Hepatocyte (in vitro differentiated cells): ENCODE measurements at places on chromosomes 2 and 18. TPM values are rescaled to one million over a fixed set of nuclear protein-coding genes. Genes with fewer than 3 reads are reported as not detected.

DNA sequence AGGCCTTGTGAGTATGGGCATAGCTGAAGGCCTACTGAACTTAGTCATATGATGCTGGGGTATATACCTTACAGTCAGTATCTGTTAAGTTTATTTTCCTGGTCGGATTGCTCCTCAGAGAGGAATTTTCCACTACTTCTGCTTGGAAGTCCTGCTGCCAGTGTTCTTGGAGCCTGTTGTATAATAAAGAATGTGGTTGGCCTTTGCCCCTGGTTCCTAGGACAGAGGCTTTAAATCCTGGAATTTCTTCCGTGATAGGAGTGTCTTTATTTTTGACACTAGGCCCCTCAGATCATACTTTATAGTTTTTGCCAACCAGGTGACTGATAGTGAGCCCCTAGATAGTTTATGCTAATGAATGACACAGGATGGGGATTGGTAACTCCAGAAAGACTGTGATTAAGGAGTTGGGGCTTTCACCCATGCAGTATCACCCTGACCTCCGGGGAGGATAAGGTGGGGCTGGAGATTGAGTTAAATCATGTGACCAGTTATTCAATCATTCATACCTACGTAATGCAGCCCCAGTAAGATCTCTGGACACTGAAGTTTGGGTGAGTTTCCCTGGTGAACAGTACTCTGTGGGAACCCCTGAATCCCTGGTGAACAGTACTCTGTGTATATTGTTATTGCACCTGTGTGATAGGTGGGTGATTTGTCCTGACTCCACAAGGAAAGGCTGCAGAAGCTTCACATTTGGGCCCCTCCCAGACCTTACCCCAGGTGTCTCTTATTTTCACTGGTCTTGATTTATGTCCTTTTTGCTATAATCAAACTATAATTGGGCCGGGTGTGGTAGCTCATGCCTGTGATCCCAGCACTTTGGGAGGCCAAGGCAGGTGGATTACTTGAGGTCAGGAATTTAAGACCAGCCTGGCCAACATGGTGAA is 56.9 kb downstream of the COMMD1 start:
- peak; percentile 44 for DNase-seq

- no peak for DNase-seq
These were observed 6.7 kb downstream of the ANKAR start for GRCh38 chr2:189681203-189681602.

DNA sequence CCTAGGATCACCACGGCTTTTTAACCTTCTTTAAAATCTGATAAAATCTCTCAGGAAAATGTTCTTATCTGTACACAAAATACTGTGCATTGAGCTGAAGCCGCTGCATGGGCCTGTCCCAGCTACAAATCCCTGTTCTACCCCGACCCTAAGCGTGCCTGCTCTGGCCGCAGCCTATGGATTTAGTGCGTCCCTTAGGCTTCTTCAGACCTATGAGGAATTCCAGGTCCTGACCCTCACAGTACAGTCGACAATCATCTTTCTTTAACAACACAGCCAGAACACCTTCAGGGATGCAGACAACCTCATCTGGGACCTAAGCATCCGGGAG is 477 bp upstream of the WDCP start:
- DNase-seq: no peak

GRCh38 chr18:9854801-9855676 is 30.7 kb upstream of the TXNDC2 start:
- peak; percentile 23 for DNase-seq

DNA sequence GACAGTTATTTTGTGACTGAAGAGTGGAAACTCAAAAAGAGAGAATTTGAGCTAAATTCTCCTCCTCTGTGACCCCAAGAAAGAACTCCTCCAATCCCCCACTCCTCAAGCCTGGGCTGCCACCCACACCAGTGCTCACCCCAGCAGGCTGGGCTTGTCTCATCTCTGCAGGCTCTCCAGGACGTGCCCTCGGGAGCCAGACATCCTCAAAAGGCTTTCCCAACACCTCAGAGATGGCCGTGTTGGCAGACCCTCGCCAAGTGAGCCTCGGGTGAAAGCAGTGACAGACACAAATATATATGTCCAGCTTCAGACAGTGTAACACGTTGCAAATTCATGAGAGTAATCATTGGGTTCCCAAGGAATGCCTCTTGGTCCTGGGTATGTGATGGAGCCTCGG is 377.7 kb upstream of the SALL3 start:
- DNase-seq: no peak

DNA sequence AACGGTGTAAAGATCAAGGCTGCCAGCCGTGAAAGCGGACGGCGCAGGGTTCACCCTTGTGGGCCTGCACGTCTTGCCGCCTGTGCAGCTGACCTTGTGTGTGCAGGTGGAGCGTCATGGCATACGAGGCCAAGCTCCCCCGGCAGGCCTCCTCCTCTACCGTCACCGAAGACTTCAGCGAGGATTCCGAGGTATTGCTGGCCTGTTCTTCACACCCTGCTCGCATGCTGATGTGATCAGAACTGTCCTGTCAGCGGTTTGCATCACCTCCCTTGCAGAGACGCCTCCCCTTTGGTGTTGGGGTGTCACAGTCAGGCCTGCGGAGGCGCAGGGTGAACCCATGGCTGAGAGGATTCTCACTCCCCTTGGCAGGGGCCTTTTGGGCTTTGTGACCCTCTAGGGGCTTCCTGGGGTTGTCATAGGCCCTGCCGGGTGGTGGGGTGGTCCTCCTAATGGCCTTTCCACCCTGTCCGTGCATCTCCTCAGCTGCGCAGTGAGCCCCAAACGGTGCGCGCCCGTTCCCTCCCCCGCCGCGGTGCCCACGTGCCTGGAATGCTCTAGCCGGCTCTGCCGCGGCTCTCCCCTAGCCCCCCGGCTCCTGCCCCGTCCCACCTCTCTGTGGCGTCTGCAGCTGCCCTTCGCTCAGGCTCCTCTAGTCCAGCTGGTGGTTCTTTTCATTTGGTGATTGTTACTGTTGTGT is 92.5 kb downstream of the DGKD start:
- DNase-seq: no peak

- DNase-seq: no peak
These were observed 227.2 kb upstream of the HS6ST1 start for GRCh38 chr2:128545829-128546228.

DNA sequence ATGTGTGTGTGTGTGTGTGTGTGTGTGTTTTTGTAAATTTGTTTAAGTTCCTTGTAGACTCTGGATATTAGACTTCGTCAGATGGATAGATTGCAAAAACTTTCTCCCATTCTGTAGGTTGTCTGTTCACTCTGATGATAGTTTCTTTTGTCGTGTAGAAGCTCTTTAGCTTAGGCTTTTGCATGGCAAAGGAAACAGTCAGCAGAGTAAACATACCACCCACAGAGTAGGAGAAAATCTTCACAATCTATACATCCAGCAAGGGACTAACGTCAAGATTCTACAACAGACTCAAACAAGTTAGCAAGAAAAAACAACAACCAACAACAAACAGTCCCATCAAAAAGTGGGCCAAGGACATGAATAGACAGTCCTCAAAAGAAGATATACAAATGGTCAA is 336.7 kb upstream of the ATP5MC3 start:
- no peak for DNase-seq

GRCh38 chr2:196435189-196435588 is 204.3 kb upstream of the CCDC150 start:
- no peak for DNase-seq

GRCh38 chr2:145018502-145018901 is 498.6 kb upstream of the ZEB2 start:
- no peak for DNase-seq

GRCh38 chr18:67549946-67550345 is 33.4 kb upstream of the DSEL start:
- DNase-seq: no peak

- peak; percentile 97 for DNase-seq
These were observed at the start of gene RNF149 for GRCh38 chr2:101308432-101309210. Gene RNF149 (minus strand): TSS chr2:101308701. CDS start chr2:101308588, 113 bp downstream.

- DNase-seq: no peak
These were observed 147.7 kb downstream of the PPP1R1C start for GRCh38 chr2:182133195-182133891.

TUBA4B gene
- total RNA-seq: 0.13 TPM in 1 of 2 replicates, not detected in the other

ALK gene
- 0.20 and 0.27 TPM in 2 replicates for total RNA-seq

VSNL1 gene
- 9.4 and 12.1 TPM in 2 replicates for total RNA-seq

SKOR2 gene
- not detected in 2 replicates for total RNA-seq

SCYGR4 gene
- total RNA-seq: not detected in 2 replicates

MALL gene
- total RNA-seq: 30.8 and 36.0 TPM in 2 replicates
